ENCODE measurements at places on chromosomes 1 and 21.

DNA sequence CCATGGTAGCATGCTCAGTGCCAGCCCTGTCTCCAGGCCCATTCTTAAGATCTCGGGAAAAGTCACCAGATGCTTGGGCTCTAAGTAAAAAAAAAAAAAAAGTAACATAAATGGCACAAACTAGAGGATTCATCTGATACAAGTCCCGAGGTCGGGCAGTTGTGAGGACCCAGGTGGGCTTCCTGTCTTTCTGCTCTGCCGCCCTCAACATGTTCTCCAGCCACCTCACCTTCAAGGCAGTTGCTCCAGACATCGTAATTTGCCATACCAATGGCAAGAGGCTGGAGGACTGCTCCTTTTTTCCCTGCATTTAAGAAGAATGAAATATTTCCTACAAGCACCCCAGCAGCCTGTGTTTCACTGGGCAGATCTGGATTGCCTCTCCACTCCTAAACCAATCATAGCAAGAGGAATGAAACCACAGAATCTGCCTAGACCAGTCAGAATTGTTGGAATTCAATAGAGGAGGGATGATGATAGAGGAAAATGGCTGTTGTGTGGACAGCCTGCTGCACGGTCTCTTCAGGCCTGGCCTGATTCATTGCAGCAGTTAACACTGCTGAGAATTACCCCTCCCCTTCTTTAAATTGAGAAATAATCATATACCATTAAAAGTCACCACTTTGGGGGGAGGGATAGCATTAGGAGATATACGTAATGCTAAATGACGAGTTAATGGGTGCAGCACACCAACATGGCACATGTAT lies 5.4 kb downstream of the HMGN2 start:
- no peak for DNase-seq

GRCh38 chr1:172851077-172851476 lies 192.2 kb downstream of the FASLG start:
- DNase-seq = no peak

- DNase-seq = no peak
These were observed 21.0 kb downstream of the RSPH1 start for GRCh38 chr21:42475036-42475435.

GRCh38 chr1:216113181-216113580 lies 310.1 kb downstream of the USH2A start:
- no peak for DNase-seq

DNA sequence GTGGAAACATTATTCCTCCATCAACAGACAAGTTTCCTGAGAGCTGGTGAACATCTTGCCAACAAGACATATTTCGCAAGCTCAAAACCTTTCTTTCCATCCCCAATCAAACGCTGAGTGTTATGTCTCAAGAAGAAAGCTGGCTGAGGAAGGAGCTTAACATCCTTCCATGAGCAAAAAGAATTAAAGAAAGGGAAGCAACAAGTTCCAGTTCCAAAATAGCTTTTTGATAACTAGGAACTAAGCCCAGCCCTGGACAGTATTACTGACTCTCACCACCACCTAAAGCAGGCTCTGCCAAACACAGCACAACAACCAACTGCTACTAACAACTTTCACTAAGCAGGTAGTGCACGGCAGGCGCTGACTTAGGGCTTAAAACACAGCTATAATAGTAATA lies 50.2 kb downstream of the CAPZB start:
- peak; percentile 56 for DNase-seq
